ENCODE measurements at places on chromosomes 7 and 10.

DNA sequence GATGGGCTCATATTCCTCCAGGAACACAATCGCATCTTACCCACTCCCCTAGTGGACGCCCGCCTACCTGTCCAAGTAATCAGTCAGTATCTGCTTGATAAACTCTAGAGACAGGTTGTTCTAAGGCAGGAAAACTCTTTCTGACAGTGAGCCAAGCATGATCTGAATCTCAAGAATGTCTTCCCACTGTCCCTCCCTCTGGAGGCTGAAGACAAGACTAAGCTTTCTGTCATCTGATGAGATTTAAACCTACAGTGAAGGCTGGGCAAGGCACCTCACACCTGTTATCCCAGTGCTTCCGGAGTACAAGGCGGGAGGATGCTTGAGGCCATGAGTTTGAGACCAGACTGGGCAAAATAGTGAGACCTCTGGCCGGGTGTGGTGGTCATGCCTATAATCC lies 586.6 kb downstream of the GALNT17 start:
- DNase-seq, result no peak

GRCh38 chr10:86027346-86027745 lies 339.2 kb downstream of the GRID1 start:
- no peak for DNase-seq

DNA sequence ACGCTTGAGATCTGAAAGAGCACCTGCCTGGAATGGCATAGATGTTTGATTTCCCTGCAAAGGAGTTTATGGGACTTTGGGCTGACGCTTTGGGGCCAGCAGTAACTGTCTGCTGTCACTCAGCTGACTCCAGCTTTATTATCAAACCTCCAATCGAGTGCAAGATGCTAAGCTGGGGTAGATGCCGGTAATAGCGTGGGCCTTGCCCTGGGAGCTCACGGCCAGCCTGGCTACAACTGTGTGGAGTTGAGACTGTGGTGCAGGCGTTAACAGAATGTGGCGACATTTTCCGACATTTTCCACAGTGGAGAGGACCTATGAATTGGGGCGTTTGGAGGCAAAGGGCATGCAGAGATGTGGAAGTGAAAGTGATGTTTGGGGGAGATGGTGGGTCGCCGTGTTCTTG lies 1.3 kb downstream of the CHST12 start:
- no peak for DNase-seq

GRCh38 chr7:503575-504111 lies 16.0 kb downstream of the PDGFA start:
- DNase-seq, result no peak

- DNase-seq, result no peak
These were observed 674 bp upstream of the FRA10AC1 start for GRCh38 chr10:93703066-93703465.

GRCh38 chr7:94530109-94530508 lies 20.5 kb downstream of the CASD1 start:
- no peak for DNase-seq

DNA sequence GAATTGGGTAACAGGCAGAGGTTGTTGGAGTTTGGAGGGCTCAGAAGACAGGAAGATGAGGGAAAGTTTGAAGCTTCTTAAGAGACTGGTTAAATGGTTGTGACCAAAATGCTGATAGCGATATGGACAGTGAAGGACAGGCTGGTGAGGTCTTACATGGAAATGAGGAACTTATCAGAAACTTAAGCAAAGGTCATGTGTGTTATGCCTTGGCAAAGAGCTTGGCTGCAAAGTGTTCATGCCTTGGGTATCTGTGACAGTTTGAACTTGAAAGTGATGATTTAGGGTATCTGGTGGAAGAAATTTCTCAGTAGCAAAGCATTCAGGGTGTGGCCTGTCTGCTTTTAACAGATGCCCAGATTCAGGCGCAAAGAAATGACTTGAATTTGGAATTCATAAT lies 64.5 kb upstream of the EEPD1 start:
- DNase-seq, result no peak

DNA sequence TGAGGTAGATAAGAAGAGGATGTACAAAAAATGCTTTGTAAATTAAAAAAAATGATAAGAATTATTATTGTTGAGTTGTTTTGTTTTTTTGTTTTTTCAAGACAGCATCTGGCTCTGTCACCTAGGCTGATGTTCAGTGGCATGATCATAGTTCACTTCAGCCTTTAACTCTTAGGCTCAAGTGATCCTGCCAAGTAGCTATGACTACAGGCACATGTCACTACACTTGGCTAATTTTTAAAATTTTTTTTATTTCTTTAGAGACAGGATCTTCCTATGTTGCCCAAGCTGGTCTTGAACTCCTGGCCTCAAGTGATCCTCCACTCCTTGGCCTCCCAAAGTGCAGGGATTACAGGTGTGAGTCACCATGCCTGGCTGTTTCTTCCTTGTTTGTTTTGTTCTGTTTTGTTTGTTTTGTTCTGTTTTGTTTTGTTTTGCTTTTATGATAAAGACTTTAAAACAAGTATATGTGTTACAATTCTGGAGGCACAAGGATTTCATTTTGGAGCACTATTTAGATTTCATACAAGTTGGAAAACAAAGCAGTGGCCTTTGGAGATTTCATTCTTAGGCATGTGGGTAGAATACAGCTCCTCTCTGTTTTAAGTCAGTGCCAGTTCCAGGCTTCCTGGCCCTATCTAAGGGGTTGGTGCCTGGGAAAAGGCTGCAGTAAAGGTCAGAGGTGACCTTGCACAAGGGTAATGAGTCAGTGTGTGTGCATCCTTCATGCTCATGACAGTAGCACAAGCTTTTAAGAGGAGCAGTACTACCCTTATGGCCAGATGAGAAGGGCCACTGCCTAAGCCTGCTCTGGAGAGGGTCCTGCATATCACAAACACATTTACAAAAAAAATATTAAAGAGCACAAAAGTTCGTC lies 17.9 kb downstream of the FGFBP3 start:
- no peak for DNase-seq

All from forelimb muscle (tissue), 1 donor.